ENCODE measurements at places on chromosomes 5 and 9. TPM values are rescaled to one million over a fixed set of nuclear protein-coding genes. Genes with fewer than 3 reads are reported as not detected.

DNA sequence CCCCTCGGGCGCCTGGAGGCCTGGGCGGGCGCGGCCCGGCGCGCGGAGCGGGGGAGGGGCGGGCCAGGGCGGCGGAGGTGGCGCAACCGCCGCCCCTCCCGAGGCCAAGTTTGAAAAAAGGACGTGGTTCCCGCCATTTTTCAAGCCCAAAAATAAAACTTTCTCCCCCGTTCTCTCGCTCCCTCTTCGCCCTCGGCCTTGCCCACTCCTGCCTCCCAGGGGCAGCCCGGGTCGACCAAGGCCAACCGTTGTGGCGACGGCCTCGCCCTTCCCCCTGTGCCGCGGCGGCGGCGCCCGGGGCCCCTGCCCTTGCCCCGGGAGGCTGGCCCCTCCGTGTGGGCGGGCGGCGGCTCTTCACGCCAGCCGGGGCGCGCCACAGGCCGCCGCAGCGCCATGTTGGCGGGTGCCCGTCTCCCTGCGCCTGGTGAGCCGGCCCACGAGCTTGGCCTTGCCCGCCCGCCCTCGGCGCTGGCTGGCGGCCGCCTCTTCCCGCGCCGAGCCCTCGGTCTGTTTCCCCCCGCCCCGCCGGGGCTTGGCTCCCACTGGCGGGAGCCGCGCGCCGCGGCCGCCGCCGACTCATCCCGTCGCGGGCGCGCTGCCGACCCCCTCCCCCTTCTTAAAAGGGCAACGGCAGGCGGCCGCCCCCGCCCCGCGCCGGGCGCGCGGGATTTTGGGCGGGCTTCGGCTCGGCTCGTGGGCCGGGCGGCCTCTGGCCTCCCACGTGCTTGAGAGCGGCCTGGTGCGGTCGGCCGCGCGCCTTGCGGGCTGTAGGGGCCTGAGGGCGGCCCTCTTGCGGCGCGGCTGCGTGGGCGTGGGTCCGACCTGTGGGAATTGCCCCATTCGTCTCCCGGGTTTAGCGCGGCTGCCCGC is 1.3 kb downstream of the ANP32B start:
- DNase-seq, result peak; percentile 86
- H3K27me3 ChIP-seq, result no peaks in the 10 kb centered on the region
- no peaks in the 10 kb centered on the region for H3K36me3 ChIP-seq
- H3K27ac ChIP-seq, result peak overlapping the region; percentile 92

DNA sequence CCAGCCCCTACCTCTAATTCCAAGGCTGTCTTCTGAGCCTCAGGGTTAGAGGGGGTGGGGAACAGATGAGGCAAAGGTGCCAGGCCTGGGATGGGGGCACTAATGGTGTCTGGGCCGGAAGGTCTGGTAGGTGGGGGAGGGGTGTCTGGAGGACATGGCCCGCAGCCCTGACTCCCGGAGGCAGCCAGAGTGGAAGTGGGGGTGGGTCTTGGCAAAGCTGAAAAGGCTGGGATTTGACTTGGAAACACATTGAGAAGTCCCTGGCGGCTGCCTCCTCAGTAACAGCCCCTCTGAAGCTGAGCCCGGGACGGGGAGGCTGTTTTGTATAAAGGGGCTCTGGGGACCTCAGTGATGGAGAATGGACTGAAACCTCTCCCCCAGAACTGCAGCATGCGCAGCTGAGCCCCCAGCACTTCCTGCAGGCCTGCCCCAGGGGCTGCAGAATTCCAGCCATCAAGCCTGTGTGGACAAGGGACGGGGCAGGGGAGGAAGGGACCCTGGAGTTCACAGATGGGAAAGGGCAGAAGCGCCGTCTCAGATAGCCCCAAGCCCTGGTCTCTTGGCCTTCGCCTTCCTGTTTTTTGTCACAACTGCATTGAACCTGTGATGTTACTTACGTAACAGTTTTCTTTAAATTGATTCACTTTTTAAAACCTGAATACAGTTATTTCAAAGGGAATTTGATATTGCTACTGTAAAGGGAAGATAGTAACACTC is 49.3 kb upstream of the SYNPO start:
- peaks cover 17% of the 10 kb centered on the region for H3K4me1 ChIP-seq
- DNase-seq, result no peak
- no peaks in the 10 kb centered on the region for H3K36me3 ChIP-seq
- H3K27me3 ChIP-seq, result no peaks in the 10 kb centered on the region

- peaks cover 8% of the 10 kb centered on the region for H3K4me1 ChIP-seq
- no peaks in the 10 kb centered on the region for H3K27me3 ChIP-seq
- DNase-seq, result no peak
- no peaks in the 10 kb centered on the region for H3K36me3 ChIP-seq
Measured at GRCh38 chr9:94825611-94825958, 99.1 kb downstream of the AOPEP start.

GRCh38 chr5:64814073-64814472 is 45.3 kb downstream of the CWC27 start:
- H3K4me1 ChIP-seq, result peaks cover 6% of the 10 kb centered on the region
- H3K27ac ChIP-seq, result no peak overlapping the region
- H3K27me3 ChIP-seq, result no peaks in the 10 kb centered on the region
- DNase-seq, result no peak
- H3K36me3 ChIP-seq, result no peaks in the 10 kb centered on the region
- no peak overlapping the region for H3K4me3 ChIP-seq

DNA sequence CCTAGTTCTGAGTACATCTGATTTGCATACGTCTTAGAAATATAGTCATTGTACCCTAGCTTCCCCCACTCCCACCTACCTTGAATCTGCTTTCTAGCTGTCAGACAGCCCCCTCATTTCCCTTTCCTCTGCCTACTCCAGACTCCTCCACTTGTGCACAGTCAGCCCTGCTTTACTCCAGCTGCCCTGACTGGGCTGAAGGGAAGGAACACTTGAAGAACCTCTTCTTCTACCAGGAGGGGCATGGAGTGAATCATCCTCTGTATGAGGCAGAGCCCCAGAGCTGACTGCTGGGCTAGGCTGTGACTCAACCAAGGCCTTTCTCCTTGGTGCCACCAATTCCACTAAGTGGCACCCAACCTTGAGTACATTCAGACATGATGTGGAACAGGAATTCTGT is 18.1 kb upstream of the ZFR start:
- no peak overlapping the region for H3K4me3 ChIP-seq
- H3K27ac ChIP-seq, result no peak overlapping the region
- H3K36me3 ChIP-seq, result no peaks in the 10 kb centered on the region
- DNase-seq, result no peak

AK3 gene
- total RNA-seq, result 129 TPM

GPR151 gene
- not detected for total RNA-seq

HTR1A gene
- not detected for total RNA-seq

OR1Q1 gene
- not detected for total RNA-seq
